ENCODE measurements at places on chromosomes 2 and 18.
A peak's percentile ranks its signal among the peaks of the same experiment; 100 is the strongest.

DNA sequence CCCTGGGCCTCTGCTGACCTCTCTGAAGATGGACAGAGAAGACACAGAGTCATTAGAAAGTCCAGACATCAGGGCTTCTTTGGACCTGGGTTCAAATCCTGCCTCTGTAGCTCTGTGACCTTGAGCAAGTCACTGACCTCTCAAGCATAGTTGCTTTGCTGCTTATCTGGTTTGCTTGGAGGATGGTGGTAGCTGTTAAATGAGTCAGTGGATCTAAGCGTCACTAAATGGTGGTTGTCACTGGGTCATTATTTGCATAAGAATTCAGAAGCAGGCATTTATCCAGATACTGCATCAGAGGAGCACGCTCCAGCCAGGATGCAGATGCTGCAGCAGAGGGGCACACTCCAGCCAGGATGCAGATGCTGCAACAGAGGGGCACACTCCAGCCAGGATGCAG is 229.2 kb downstream of the GLI2 start:
- no peak for DNase-seq

DNA sequence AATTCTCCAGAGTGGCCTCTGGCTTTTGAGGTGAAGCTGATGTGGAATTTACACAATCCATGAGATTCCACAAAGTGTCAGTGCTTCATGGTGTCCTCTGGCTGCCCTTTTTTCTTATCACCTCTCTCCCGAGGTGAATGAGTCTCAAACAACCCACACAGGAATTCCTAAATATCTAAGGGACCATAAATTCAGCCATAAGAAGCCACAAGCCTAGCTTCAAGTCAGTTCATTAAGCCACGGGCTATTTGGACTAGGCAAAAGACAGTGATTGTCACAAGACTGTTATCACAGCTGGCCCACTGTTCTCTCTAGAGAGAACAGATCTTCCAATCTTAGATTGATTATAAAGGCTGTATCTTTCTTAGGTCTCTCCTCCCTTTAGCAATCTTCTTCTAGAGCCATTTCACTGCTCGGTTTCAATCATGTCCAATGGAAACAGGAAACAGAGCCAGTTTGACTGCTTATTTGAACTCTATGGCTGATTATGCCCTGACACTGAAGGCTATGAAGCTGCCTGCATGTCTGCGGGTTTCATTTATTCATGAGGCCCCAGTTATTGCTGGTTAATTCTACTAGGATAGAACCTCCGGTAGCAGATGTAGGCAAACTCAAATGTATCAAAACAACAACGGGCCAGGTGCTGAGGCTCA is 4.1 kb downstream of the NEMP2 start:
- no peak for DNase-seq

GRCh38 chr2:63425606-63426005 is 162.7 kb downstream of the WDPCP start:
- DNase-seq, result no peak

GRCh38 chr2:393711-394696 is 106.1 kb upstream of the ALKAL2 start:
- peak; percentile 48 for DNase-seq

DNA sequence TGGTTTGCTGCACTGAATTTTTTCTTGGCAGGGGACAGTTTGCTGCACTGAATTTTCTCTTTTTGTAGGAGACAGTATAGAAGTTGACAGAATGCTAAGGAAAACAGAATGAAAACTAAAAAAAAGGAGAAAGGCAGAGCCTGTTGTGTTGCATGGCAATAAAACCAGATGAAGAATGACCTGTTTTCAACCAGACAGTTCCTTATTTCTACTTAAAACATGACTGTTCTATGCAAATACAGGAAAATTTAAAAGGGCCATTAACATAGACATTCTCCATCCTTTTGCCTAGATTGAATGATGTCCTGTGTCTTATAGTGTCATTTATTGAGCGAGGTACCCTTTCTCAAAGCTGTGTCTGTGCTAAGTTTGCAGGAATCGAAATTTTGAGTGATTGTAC is 33.3 kb downstream of the ABI2 start:
- no peak for DNase-seq

DNA sequence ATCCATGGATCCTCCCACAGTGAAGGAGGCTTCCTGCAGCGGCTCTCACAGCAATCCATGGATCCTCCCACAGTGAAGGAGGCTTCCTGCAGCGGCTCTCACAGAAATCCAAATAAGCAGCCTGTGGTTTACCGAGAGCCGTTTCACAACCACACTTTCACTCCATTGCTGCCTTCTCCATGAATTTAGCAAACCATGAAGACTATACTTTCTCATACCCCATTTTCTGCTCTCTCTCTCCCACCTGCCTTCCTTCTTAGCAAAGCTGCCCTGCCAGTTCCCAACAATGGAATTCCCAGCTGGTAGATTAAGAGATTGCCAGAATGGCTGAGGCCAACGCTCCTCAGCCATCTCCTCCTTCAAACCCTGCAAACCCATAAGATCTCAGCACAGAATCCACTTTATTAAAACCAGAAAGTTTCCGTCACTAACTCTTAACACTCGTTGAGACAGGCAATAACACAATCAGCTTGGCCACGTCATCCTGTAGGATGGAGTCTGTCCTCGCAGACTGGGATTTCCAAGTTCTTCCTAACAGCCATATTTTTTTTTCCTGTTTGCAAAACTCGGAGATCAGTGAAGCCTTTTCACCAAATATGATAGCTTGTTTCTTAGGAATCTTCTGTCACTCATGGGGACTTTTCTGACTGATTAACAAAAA is 162.2 kb downstream of the PXDN start:
- DNase-seq, result no peak

- no peak for DNase-seq
Observed at GRCh38 chr2:169761251-169761969, 27.8 kb downstream of the KLHL23 start.

DNA sequence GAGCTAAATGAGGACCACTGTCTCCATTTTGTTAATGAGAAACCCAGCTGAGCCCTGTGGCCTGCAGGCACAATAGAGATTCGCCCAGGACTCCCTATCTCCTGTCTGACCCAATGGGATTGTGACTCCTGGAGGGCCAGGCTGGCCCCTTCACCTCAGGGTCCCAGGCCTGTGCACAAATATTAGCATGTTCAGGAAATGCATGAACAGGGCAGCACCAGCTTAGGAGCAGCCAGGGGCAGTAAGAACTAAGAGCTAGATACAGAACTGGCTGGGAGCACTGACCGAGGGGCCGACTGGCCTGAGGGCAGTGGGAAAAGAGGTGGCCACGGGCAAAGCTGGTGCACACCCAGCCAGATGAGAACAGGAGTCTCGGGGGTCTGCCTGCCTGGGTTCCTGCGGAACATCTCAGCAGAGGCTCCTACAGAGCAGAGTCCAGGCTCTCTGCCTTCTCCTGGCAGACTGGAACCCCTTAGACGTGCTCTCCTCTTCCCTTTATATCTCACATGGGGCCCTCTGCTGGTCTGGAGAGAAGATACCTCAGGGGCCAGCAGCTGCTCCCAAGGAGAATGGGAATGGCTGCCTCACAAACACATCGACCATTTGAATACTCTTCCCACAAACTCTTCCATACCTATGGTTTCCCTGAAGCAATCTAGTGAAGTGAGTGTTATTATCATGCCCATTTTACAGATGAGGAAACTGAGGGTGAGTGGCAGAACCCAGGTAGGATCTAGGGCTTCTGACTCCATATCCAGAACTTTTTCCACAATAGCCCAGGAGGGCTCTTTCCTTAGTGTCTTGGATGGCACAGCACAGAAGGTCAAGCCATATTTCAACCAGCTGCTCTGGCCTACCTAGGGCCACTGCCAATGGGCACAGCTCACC is 77.6 kb upstream of the OTOF start:
- DNase-seq, result no peak

- no peak for DNase-seq
Observed at GRCh38 chr2:129975016-129975774, 4.3 kb upstream of the RAB6C start.

DNA sequence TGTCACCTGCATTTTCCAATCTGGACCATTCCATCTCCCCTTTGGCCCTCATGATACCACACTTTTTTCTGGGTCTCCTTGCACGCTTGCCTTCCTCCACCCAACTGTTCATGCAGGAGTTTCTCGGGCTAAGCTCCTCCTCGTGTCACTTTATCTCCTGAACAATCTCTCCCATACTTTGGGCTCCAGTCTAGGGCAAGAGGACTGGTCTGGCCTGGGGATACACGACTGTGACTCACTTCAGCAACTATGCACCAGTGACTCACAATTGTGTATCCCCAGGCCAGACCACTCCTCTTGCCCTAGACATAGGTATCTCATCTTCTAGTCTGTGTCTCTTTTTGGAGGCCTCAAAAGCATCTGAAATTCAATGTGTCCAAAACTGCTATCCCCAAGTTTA is 149.4 kb upstream of the PTPRM start:
- no peak for DNase-seq

DNA sequence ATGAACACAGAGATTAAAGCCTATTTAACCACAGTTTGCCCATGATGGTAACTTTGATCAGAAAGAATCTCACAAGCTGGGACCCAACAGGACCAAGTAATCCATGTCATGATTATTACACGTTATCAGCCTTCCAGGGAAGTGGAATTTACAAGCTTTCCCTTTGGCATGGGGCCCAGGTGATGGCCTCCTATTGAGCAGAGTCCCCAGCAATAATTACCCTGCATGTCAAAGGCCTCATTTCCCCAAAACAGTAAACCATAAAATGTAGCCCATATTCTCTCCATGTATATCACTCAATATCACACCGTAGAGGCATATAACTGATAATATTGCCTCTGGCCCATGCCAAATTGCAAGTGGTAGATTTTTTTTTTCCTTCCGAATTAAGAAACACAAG is 38.9 kb downstream of the PRKRA start:
- no peak for DNase-seq

DNA sequence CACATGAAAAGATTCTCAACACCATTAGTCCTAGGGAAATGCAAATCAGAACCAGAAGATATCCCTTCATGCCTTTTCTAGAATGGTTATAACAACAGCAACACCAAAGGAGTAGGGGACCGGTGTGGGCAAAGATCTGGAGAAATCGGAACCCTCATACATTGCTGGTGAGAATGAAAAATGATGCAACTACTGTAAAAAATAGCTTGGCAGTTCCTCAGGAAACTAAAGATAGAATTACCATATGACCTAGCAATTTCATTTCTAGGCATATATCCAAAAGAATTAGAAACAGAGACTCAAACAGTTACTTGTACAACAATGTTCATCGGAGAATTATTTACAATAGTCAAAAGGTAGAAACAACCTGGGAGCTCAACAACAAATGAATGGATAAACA is 29.2 kb upstream of the CDH7 start:
- no peak for DNase-seq

DNA sequence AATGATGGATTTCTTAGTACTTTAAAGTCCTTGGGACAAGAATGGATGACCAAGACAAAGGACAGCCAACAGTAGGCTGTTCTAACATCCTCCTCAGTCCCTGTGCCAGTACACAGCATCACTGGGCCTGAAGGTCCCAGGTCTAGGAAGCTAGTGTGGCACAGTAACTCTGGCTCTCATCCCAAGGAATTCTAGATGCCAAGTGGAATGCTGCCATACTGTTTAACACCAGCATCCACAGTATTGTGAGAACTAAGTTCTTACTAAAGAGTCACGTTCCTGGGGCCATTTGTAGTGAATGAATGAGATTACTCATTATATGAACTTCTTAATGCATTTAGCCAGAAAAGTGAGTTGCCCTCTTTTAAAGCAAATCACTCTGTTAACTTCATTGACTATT is 68.2 kb upstream of the LYPD1 start:
- no peak for DNase-seq

GRCh38 chr2:49367003-49367402 is 212.7 kb upstream of the FSHR start:
- no peak for DNase-seq

- no peak for DNase-seq
Observed at GRCh38 chr2:78351208-78351607, 674.3 kb upstream of the REG3G start.

GRCh38 chr2:116724550-116724949 is 1089.9 kb upstream of the DDX18 start:
- no peak for DNase-seq

- DNase-seq, result peak; percentile 49
Observed at GRCh38 chr18:77123320-77124231, 9.0 kb downstream of the MBP start.

Measured in activated naive CD4-positive, alpha-beta T cell treated with anti-CD3 and anti-CD28 coated beads, Interleukin-2, amount 50 U/mL, for 72 hours (primary cell).